ENCODE measurements at places on chromosomes 4 and X.

DNA sequence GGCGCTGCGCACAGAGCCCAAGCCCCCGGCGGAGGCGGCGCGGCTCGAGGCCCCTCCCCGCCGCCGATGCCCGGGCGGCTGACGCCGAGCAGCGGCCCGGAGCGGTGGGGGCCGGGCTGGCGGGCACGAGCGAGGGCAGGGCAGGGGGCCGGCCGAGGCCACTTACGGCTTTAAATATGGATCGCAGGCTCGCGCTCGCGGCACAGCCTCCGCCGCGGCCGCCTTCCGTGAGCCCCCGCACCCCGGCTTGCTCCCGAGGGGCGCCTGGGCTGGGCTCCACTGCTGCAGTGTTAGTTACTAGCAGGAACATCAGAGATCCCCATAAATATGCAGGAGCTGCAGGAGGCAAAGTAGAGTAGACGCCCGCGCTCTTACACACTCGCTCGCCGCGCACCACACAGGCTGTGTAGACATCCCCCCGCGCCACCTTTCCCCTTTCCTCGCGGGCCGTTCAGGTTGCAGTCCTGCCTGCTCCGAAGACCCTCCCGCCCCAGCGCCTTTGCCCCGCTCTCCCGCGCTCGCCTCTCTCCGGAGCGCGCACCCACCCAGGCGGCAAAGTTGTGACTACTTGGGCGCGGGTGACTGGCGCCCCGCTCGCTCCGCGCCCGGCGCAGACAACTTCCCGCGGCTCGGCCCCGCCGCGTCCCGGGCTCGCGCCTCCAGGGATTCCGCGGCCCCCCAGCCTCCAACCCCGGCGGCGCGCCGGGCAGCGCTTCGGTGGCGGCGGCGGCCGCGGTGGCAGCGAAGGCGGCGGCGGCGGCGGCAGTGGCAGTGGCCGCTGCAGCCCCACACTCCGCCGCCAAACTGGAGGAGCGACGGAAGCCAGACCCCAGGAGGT is 152.0 kb upstream of the SLC4A4 start:
- DNase-seq: peak; percentile 44

GRCh38 chr4:113674733-113675132 is 86.8 kb downstream of the CAMK2D start:
- no peak for DNase-seq

DNA sequence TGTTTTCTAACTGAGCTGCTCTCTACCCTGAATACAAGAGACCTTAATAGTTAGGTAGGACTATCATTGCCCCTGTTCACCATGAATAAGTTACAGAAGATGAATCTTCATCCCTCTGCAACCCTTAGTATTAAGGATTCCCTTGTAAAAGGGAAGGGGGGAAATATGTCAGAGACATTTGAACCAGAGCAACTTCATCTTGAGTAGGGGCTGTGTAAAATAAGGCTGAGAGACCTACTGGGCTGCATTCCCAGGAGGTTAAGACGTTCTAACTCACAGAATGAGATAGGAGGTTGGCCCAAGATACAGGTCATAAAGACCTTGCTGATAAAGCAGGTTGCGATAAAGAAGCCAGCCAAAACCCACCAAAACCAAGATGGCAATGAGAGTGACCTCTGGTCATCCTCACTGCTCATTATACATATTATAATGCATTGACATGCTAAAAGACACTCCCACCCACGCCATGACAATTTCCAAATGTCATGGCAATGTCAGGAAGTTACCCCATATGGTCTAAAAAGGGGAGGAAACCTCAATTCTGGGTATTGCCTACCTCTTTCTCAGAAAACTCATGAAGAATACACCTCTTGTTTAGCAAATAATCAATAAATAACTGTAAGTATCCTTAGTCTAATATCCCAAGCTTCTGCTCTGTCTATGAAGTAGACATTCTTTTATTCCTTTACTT is 19.5 kb upstream of the TMPRSS11B start:
- DNase-seq: no peak

GRCh38 chr4:185950891-185951290 is 118.1 kb upstream of the TLR3 start:
- no peak for DNase-seq

GRCh38 chr4:105149771-105150170 is 3.1 kb downstream of the TET2 start:
- DNase-seq: no peak

All from activated T-cell treated with anti-CD3 and anti-CD28 coated beads, Interleukin-2, amount 50 U/mL, for 1 hour (primary cell).